ENCODE measurements at places on chromosomes 2 and 18. TPM values are rescaled to one million over a fixed set of nuclear protein-coding genes. Genes with fewer than 3 reads are reported as not detected.

UGT1A5 gene
- not detected for total RNA-seq

SH3RF3 gene
- total RNA-seq = 1.4 TPM

SLC4A5 gene
- 2.2 TPM for total RNA-seq

SPC25 gene
- total RNA-seq = 33.7 TPM

EVX2 gene
- total RNA-seq = not detected

MPP4 gene
- not detected for total RNA-seq

GALNT14 gene
- total RNA-seq = 0.83 TPM

PTH2R gene
- not detected for total RNA-seq

LYG1 gene
- 0.66 TPM for total RNA-seq

NLRC4 gene
- 0.07 TPM for total RNA-seq

NTSR2 gene
- total RNA-seq = not detected

CD226 gene
- total RNA-seq = 56.9 TPM

DIPK1C gene
- not detected for total RNA-seq

SERPINB3 gene
- not detected for total RNA-seq
